ENCODE measurements at places on chromosomes 7 and 10.

GRCh38 chr7:82539969-82540368 lies 96.4 kb upstream of the CACNA2D1 start:
- no peak for DNase-seq

GRCh38 chr10:80452069-80452468 lies 2.0 kb upstream of the TSPAN14 start:
- no peak for DNase-seq

GRCh38 chr7:44068054-44068453 lies 2.7 kb upstream of the PGAM2 start:
- no peak for DNase-seq

DNA sequence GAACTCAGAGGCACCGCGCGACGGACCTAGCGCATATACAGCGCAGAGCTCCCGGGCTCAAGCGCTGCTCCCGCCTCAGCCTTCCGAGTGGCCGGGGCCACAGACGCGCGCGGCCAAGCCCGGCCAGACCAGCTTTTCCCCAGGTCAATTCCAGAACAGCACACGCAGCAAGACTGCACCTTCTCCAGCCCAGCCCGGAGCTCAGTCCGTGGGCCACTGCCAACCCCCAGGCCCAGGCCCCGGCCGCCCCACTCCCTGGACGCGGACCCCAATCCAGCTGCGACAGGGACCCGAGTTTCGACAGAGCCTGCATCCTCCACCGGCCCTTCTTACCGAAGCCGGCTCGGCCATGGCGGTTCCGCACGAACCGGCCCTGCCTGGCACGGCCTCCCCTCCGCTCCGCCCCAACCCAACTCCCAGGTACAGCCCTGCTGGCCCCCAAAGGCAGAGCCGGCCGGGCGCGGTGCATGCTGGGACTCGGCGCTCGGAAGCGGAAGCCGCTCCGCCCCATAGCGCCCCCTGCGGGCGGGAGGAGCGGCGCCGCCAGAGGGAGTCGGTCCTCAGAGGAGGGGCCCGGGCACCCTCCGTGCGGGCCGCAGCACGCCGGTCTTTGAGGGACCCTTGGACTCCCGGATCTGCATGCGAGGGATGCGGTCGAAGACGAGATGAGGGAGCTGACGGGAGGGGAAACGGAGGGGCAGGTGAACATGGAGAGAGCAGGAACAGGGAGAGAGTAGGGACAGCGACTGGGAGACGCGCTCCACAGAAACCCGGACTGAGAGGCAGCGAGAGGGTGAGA lies at the start of gene ZNF425:
TSS of gene ZNF425 (minus strand) at position 462 of the 799 bp plus-strand sequence. CDS start at position 351, 111 bp downstream.
- DNase-seq, result peak; percentile 40

DNA sequence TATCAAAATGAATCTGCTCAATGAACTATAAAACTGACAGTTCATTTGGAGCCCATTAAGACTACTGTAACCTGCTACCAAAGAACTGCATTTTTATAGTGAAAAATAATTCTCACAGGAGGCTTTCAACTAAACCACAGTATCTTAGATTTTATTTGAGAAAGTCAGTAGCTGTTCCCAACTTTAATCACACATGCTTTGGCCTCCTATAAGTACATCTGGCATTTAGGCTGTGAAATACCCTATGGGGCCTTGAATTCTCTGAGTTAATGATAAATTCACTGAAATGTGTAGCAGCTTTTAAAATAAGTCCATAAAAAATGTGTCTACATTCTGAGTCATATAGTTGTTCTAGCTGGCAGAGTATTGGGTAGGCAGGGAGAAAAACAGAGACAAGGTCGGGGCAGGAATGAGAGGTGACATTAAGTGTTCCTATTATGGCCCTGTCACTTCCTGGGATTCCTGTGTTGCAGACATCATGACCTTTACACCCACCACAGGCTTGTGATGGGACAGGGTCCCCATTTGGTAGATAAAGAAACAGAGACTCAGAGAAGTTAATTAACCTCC lies 588.8 kb downstream of the REEP3 start:
- DNase-seq, result no peak

DNA sequence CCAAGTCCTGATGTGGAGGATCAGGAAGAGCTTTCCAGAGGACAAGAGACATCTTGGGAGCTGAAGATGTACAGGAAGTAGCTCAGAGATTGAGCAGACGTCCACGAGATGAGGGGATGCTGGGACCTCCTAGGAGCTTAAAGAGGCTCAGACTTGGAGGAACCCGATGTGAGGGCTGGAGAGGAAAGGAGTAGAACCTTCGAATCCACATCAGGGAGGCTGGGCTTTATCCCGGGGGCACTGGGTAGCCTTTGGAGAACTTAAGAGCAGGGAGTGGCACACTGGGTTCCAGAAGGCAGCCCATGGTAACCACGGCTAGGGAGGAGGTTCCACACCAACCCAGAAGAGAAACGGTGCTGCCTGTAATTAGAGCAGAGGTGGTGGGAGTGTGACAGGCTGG lies 10.8 kb downstream of the PRKCQ start:
- no peak for DNase-seq

DNA sequence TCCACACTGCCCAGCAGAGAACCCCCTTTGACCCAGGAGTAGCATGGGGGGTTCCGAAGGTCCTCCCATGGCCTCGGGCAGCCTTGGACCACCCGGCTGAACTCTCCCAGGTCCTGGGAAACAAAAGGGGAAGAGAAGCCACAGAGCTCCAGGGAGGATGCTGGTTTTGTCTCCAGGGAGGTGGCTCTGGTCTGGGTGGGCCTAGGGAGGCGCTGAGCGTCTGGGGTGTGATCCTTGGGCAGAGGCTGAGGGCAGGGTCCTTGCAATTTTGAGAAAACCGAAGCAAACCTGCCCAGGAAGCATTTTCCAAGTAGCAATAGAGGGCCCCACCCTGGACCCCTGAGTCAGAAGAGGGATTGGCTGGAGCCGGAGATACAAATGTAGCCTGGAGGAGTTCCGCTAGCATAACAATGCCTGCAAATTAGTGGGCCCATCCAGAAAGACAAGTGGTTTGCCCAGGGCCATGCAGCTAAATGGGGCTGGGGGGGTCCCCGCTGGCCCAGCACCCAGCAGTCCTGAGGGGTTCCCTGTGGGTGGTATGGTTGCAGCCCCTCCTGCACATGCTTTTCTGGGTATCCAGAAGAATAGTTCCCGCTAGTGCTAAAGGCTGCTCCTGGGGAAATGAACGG lies 2.0 kb downstream of the UTF1 start:
- no peak for DNase-seq

DNA sequence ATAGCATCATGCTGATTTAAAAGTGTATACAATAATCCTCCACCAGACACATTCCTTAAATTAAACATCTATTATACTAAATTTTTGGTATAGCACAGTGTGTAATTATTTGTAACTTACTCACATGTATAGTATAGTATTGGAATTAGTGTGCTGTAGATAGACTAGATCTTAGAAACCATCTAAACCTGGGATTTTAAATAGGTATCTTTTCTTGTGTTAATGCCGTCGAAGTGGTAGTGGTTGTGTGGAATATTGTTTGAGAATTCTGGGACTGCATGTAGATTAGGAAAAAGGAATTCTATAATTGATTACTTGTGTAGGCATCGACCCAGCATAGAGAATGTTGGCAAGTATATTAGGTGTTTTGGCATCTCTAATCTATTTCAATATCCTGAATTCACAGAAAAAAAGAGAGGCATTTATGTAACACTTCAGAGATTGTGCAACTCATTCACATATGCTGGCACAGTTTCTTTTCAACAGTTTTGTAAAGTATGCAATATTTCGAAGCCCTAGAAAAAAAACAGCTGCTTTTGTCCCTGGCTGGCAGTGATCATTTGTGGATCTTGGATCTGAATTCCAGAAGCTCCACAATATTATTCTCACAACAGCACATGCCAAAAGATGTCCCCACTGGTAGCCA lies 145.5 kb upstream of the AGR3 start:
- DNase-seq, result no peak

DNA sequence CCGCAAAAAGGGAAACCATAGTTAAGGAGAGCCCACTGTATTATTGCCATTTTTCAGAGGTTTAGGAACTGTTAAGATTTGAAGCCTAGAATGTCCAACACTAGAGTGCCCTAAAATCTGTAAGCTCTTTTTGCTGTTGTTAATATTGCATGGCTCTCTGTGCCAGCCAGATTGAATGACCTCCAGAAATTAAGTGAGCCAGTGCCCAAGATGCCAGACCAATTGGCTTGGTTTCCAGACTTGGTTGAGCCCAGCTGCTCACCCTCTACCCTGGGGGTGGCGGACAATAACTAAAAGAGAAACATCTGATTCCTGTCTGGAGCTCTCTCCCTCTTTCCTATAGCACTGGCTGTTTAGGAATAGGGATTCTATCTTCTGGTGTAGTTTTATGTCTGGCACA lies 340.1 kb downstream of the PHF14 start:
- no peak for DNase-seq

DNA sequence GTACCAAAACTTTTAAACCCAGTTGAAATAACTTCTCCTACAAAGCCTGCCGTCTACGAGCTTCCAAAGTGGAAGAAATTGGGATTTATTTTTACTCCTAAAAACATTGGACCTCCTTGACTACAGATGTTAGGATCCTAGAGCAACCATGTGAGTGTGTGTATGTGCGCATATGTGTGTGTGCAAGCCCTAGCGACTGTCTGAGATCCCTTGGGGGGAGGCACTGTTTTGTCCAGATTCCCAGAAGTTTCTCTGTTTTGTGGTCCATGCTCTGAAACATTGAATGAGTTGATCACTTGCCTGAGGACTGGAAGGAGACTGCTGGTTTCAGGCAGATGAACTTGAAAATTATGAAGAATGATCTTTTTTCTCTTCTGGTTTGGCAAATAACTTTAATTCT lies 312.3 kb upstream of the ZNF32 start:
- no peak for DNase-seq

DNA sequence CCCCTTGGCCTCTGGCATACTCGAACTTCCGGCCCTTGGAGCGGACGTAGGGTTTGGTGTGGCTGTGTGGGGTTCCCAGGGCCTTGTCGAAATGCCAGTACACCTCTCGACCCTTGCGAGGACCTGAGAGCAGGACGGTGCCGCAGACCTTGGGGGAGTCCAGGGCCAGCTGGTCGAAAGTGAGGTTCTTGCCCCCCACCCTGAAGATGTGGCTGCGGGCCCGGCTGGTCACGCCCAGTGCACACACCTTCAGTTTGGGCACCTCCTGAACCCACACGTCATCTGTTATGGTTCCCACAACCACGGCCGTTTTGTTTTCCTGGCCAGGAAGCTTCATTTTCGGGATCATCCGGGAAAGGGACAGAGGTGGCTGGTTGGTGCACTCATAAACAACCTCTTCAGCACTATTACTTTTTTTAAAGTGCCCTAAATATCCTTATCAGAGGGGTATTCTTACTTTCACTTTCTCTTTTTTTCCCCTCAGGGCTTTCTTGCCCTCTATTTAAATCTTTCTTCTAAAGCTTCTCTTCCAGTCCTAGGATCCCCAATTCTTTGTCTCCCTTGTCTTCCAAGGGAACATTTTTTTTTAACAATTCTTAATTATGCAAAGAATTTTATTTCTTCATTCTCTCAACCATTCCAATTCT lies 44.9 kb upstream of the FAM3C start:
- no peak for DNase-seq

DNA sequence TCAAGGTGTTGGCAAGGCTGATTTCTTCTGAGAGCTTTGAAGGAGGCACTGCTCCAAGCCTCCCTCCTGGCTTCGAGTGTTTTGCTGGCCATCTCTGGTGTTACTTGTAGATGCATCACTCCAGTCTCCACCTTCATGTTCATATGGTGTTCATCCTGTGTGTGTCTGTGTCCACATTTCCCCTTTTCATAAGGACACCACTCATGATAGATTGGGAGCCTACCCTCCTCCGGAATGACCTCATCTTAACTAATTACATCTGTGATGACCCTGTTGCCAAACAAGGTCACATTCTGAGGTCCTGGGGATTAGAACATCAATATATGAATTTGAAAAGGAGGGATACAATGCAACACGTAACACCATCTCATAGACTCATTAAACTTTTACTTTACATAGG lies 119.0 kb downstream of the CREB5 start:
- DNase-seq, result no peak

DNA sequence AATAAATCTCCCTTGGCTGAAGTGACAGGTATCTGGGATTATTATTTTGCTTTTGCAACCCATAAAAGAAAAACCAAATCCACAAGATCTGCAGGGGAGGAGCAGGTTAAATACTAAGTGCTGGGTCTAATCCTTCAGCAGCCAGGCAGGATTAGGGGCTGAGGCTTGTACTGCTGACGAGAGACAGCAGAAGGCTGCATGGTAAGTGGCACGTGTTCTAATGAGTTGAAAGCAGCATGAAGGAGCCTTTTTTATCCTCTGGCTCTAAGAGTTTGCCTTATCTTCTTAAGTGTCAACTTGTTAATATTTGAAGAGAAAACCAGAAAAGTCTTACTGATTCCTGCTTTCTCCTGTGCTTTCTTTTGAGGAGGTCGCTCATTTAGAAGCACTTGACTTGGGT lies 50.0 kb downstream of the LYZL2 start:
- no peak for DNase-seq

DNA sequence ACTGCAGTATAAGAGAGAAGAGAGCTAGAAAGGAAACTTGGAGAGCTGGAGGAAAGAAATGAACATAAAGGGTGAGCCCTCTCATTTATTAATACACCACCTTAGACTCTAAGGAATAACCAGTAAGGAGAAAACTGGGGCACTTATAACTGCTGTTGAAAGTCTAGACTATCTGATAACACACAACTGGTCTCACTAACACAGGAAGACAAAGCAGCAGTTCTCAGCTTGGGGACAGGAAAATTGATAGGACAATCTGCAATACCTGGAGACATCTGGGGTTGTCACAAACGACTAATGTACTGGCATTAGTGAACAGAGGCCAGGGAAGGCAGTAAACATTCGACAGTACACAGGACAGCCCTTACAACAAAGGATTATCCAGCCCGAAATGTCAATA lies 6.8 kb downstream of the ELMO1 start:
- DNase-seq, result no peak

DNA sequence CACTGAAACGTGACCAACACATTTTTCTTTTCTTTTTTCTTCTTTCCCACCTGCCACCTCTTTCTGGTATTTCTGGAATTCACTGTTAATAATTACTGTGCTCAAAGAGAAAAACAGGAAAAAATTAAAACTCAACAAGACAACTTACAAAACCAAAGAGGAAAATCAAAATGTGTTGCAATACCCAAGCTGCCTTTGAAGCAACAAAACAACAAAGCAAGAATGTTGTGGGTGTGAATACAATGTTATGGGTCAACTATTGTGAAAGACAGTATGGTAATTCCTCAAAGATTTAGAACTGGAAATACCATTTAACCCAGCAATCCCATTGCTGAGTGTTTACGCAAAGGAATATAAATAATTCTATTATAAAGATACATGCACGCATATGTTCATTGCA lies 415.1 kb downstream of the GFRA1 start:
- no peak for DNase-seq

GRCh38 chr7:1081931-1082401 lies 5.9 kb upstream of the GPER1 start:
- DNase-seq, result no peak

- DNase-seq, result no peak
Observed at GRCh38 chr10:68348265-68348741, 15.6 kb upstream of the PBLD start.

- no peak for DNase-seq
Observed at GRCh38 chr10:31923389-31923788, 5.2 kb downstream of the ARHGAP12 start.

All from esophagus squamous epithelium (tissue), 5 donors.